Activated naive CD4-positive, alpha-beta T cell treated with anti-CD3 and anti-CD28 coated beads for 36 hours (primary cell): ENCODE measurements at places on chromosomes 16 and 17.

- H3K4me1 ChIP-seq = no peaks in the 10 kb centered on the region
- DNase-seq = no peak
- H3K4me3 ChIP-seq = no peak overlapping the region
- no peak overlapping the region for H3K27ac ChIP-seq
- H3K27me3 ChIP-seq = no peaks in the 10 kb centered on the region
- peaks cover 6% of the 10 kb centered on the region for H3K36me3 ChIP-seq
These were observed 8.4 kb downstream of the ZNF213 start for GRCh38 chr16:3143189-3143588.

- H3K27ac ChIP-seq = no peak overlapping the region
- no peak overlapping the region for H3K4me3 ChIP-seq
These were observed 276 bp downstream of the CYGB start for GRCh38 chr17:76537288-76537577.

- no peaks in the 10 kb centered on the region for H3K4me1 ChIP-seq
- DNase-seq = no peak
- H3K27ac ChIP-seq = no peak overlapping the region
- no peaks in the 10 kb centered on the region for H3K36me3 ChIP-seq
- H3K4me3 ChIP-seq = no peak overlapping the region
- no peaks in the 10 kb centered on the region for H3K27me3 ChIP-seq
These were observed 207.6 kb downstream of the MRTFB start for GRCh38 chr16:14278749-14279148.

DNA sequence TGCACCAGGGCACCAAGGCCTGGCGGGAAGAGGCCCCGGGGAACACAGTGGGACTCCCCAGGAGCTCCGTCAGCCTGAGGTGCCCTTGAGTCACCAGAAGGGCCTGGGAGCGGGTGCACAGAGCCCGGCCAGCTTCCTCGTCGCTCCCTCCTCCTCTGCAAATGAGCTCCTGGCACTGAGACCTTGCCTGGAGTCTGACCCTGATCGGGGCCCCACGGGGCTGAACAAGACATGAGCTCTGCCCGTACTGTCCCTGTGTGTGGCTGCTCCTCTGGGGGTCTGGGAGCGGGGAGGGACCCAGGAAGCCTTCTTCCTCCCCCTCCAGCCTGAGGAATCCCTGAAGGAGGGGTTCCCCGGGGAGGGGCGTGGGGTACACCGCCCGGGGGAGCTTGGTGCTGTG is 36.4 kb upstream of the SSTR5 start:
- no peak overlapping the region for H3K4me3 ChIP-seq
- no peak overlapping the region for H3K27ac ChIP-seq
- no peaks in the 10 kb centered on the region for H3K27me3 ChIP-seq
- H3K36me3 ChIP-seq = no peaks in the 10 kb centered on the region

DNA sequence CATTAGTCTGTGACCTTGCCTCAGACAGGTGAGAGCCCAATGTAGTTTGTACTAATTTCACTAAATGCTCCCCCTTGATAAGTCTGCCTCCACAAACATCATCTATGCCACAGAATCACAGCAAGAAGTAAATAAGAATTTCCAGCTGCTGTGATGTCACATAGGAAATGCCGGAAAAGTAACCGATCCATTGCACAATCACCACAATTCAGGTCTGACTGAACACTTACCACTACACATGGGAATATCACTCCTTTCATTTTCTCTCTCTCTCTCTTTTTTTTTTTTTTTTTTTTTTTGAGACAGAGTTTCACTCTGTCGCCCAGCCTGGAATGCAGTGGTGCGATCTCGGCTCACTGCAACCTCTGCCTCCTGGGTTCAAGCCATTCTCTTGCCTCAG is 79.0 kb upstream of the CDH11 start:
- H3K27me3 ChIP-seq = no peaks in the 10 kb centered on the region
- no peak overlapping the region for H3K27ac ChIP-seq
- no peaks in the 10 kb centered on the region for H3K4me1 ChIP-seq
- H3K36me3 ChIP-seq = no peaks in the 10 kb centered on the region

- H3K27me3 ChIP-seq = no peaks in the 10 kb centered on the region
- H3K27ac ChIP-seq = peak overlapping the region; percentile 84
- peaks cover 33% of the 10 kb centered on the region for H3K36me3 ChIP-seq
These were observed 8.5 kb downstream of the PRMT7 start for GRCh38 chr16:68319185-68319908.

GRCh38 chr16:51508490-51509212 is 357.6 kb upstream of the SALL1 start:
- no peak overlapping the region for H3K27ac ChIP-seq
- no peaks in the 10 kb centered on the region for H3K4me1 ChIP-seq
- H3K36me3 ChIP-seq = no peaks in the 10 kb centered on the region
- H3K27me3 ChIP-seq = no peaks in the 10 kb centered on the region

GRCh38 chr17:5000237-5000639 is 2.5 kb downstream of the KIF1C start:
- no peak for DNase-seq
- peaks cover 18% of the 10 kb centered on the region for H3K4me1 ChIP-seq
- H3K27me3 ChIP-seq = no peaks in the 10 kb centered on the region
- H3K4me3 ChIP-seq = no peak overlapping the region

DNA sequence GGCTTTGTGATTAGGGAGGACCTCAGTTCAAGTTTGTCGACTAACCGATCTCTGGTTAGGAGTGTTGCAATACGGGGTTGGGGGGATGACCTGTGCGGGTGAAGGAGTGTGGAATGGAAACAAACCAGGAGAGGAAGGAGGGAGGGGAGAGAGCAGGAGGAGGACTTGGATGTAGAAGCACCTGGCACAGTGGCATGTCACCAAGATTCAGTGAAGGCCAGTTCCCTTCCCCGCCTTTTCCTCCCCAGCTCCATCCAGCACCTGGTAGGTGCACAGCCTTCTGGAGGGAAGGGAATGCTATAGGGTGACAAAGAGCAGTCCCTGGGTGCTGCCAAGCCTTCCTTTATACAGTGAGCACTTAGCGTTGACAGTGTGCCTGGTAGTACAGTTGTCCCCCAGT is 107.4 kb upstream of the CRHR1 start:
- no peaks in the 10 kb centered on the region for H3K4me1 ChIP-seq
- DNase-seq = no peak
- peaks cover 3% of the 10 kb centered on the region for H3K27me3 ChIP-seq
- H3K36me3 ChIP-seq = no peaks in the 10 kb centered on the region
- H3K4me3 ChIP-seq = no peak overlapping the region

DNA sequence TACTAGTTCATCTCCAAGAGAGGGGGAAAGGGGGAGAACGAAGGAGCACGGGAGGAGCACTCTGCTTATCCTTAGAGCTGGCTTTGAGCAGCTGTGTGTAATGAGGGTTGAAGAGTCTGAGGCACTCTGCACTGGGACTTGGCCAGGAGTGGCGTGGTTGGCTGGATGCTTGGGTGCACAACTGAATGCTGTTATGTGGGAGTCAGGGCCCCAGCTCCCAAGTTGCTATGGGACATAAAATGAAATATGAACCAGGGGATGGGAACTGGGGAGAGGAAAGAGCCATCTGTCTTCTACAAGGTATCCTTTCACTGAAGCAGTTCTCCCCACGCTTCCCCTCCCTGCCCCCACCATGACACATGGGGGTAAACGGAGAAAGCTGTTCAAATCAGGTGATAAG is 105.9 kb upstream of the ANKFN1 start:
- no peak overlapping the region for H3K4me3 ChIP-seq
- no peak for DNase-seq
- no peaks in the 10 kb centered on the region for H3K36me3 ChIP-seq
- H3K4me1 ChIP-seq = no peaks in the 10 kb centered on the region
- no peak overlapping the region for H3K27ac ChIP-seq
- peaks cover 26% of the 10 kb centered on the region for H3K27me3 ChIP-seq

GRCh38 chr16:29883987-29884386 is 15.4 kb downstream of the SEZ6L2 start:
- H3K36me3 ChIP-seq = no peaks in the 10 kb centered on the region
- H3K27me3 ChIP-seq = peaks cover 5% of the 10 kb centered on the region
- no peak overlapping the region for H3K4me3 ChIP-seq
- no peak overlapping the region for H3K27ac ChIP-seq
- no peak for DNase-seq

- H3K27me3 ChIP-seq = peaks cover 19% of the 10 kb centered on the region
- H3K4me3 ChIP-seq = peak within 1 kb of the TSS; percentile 21
- H3K4me1 ChIP-seq = peaks cover 19% of the 10 kb centered on the region
- H3K27ac ChIP-seq = no peak within 1 kb of the TSS
- peak; percentile 84 for DNase-seq
These were observed at the start of gene RUNDC3A for GRCh38 chr17:44308320-44308818. RUNDC3A (plus strand) TSS chr17:44308601; CDS start chr17:44308833, 232 bp downstream.

GRCh38 chr16:1550069-1550468 is 16.6 kb downstream of the TMEM204 start:
- H3K4me3 ChIP-seq = no peak overlapping the region
- H3K27ac ChIP-seq = no peak overlapping the region
- DNase-seq = no peak
- peaks cover 7% of the 10 kb centered on the region for H3K36me3 ChIP-seq
- H3K27me3 ChIP-seq = no peaks in the 10 kb centered on the region

DNA sequence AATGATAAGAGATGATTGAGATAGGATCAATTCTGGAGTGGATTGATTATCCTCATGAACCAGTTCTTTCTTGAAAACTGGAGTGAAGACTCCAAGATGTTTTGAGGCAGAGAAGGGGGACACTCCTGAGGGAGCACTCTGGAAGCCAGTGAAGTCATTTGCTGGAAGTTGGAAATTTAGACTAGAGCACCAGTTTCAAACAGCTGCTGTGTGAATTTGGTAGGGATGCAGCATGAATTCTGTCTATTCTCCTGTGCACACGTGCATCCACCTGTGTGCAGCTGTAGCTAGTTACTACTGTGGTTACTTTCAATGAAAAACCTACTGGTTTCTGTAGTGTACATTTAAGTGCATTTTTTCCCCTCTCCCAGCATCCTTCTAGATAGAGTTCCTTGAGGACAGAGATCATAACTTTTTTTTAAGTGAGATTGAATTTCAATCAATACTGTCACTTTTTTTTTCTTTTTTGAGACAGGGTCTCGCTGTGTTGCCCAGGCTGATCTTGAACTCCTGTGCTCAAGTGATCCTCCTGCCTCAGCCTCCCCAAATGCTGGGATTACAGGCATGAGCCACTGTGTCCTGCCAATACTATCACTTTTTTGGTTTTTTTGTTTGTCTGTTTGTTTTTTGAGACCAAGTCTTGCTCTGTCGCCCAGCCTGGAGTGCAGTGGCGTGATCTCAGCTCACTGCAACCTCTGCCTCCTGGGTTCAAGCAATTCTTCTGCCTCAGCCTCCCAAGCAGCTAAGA is 65.9 kb downstream of the TUBD1 start:
- H3K36me3 ChIP-seq = peaks cover 46% of the 10 kb centered on the region
- no peak for DNase-seq
- H3K27me3 ChIP-seq = no peaks in the 10 kb centered on the region
- peak overlapping the region; percentile 99 for H3K27ac ChIP-seq

DNA sequence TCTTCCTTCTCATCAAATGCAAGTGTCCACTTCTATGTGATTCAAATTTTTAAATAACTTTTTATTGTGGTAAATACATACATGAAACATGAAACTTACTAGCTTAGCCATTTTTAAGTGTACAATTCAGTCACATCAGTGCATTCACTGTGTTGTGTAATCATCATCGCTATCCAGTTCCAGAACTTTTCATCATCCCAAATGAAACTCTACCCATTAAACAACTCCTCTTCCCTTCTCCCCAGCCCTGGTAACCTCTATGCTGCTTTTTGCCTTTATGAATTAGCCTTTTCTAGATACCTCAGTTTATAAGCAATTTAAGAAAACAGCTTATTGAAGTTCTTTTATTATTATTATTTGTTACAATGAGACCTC is 41.1 kb upstream of the IL34 start:
- no peaks in the 10 kb centered on the region for H3K4me1 ChIP-seq
- no peaks in the 10 kb centered on the region for H3K27me3 ChIP-seq
- H3K36me3 ChIP-seq = no peaks in the 10 kb centered on the region

- H3K4me1 ChIP-seq = no peaks in the 10 kb centered on the region
- no peaks in the 10 kb centered on the region for H3K36me3 ChIP-seq
- no peak for DNase-seq
- H3K27me3 ChIP-seq = peaks cover under 1% of the 10 kb centered on the region
- H3K4me3 ChIP-seq = no peak overlapping the region
These were observed 19.7 kb upstream of the MEIOC start for GRCh38 chr17:44636562-44636961.

- no peaks in the 10 kb centered on the region for H3K4me1 ChIP-seq
- peak; percentile 20 for DNase-seq
- peaks cover 37% of the 10 kb centered on the region for H3K36me3 ChIP-seq
- H3K4me3 ChIP-seq = no peak overlapping the region
- no peaks in the 10 kb centered on the region for H3K27me3 ChIP-seq
These were observed 61.1 kb downstream of the RPA1 start for GRCh38 chr17:1890758-1891450.

- no peak for DNase-seq
- no peak overlapping the region for H3K27ac ChIP-seq
- no peaks in the 10 kb centered on the region for H3K27me3 ChIP-seq
- peaks cover 56% of the 10 kb centered on the region for H3K36me3 ChIP-seq
- no peak overlapping the region for H3K4me3 ChIP-seq
These were observed 174.6 kb downstream of the AATF start for GRCh38 chr17:37123386-37123785.

GRCh38 chr17:37212179-37212578 is 163.6 kb upstream of the C17orf78 start:
- H3K36me3 ChIP-seq = peaks cover 18% of the 10 kb centered on the region
- no peak overlapping the region for H3K4me3 ChIP-seq
- no peak overlapping the region for H3K27ac ChIP-seq
- no peaks in the 10 kb centered on the region for H3K4me1 ChIP-seq
- no peak for DNase-seq

- no peaks in the 10 kb centered on the region for H3K27me3 ChIP-seq
- H3K36me3 ChIP-seq = peaks cover 23% of the 10 kb centered on the region
- H3K4me1 ChIP-seq = peaks cover 17% of the 10 kb centered on the region
- DNase-seq = no peak
These were observed 50.2 kb downstream of the PDPK1 start for GRCh38 chr16:2587891-2588565.

GRCh38 chr16:48353565-48354163 is 31.5 kb downstream of the SIAH1 start:
- no peaks in the 10 kb centered on the region for H3K27me3 ChIP-seq
- DNase-seq = peak; percentile 79
- peak overlapping the region; percentile 54 for H3K27ac ChIP-seq
- peaks cover 18% of the 10 kb centered on the region for H3K4me1 ChIP-seq
- peaks cover 29% of the 10 kb centered on the region for H3K36me3 ChIP-seq
- H3K4me3 ChIP-seq = no peak overlapping the region

GRCh38 chr17:382644-383533 is 30.3 kb upstream of the RPH3AL start:
- no peak overlapping the region for H3K4me3 ChIP-seq
- no peak overlapping the region for H3K27ac ChIP-seq
- no peaks in the 10 kb centered on the region for H3K36me3 ChIP-seq
- no peak for DNase-seq
- H3K4me1 ChIP-seq = peaks cover 9% of the 10 kb centered on the region

GRCh38 chr16:87297918-87298631 is 19.1 kb downstream of the C16orf95 start:
- no peak overlapping the region for H3K4me3 ChIP-seq
- no peaks in the 10 kb centered on the region for H3K27me3 ChIP-seq
- no peak overlapping the region for H3K27ac ChIP-seq
- H3K4me1 ChIP-seq = peaks cover 4% of the 10 kb centered on the region
- DNase-seq = peak; percentile 53
- H3K36me3 ChIP-seq = no peaks in the 10 kb centered on the region

GRCh38 chr16:11175787-11176341 is 80.1 kb downstream of the SOCS1 start:
- H3K36me3 ChIP-seq = peaks cover 18% of the 10 kb centered on the region
- H3K27ac ChIP-seq = no peak overlapping the region

- peaks cover 11% of the 10 kb centered on the region for H3K27me3 ChIP-seq
- H3K36me3 ChIP-seq = no peaks in the 10 kb centered on the region
These were observed 52.3 kb upstream of the HNF1B start for GRCh38 chr17:37797206-37797605.

GRCh38 chr16:67926181-67926750 is 5.4 kb downstream of the CTRL start:
- no peak overlapping the region for H3K27ac ChIP-seq
- no peak for DNase-seq
- no peaks in the 10 kb centered on the region for H3K27me3 ChIP-seq
- H3K4me3 ChIP-seq = no peak overlapping the region
